ENCODE measurements at places on chromosomes 4 and X.

GRCh38 chr4:4865705-4866123, 6.2 kb downstream of the MSX1 start:
- no peak for DNase-seq

- no peak for DNase-seq
Measured at GRCh38 chr4:93384887-93385286, 443.7 kb upstream of the ATOH1 start.

DNA sequence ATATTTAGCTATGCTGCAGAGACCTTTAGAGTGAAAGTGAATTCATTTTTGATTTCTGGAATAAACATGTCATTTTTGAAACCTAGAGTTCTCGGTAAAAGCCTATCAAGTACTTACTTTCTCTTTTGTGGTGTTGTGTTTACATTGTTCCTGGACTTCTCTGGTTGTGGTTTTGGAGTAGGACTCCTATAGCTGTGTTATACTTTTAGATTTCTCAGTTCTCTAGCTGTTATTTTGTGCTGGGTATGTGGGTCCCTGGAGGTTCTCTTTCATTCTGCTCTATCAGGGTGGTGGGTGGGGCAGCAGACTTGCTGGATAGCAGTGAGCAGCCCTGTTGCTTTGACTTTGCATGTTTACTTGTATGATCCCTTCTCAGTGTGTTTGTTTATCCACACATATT, 25.6 kb upstream of the MSMO1 start:
- DNase-seq, result no peak

GRCh38 chr4:26048378-26048882, 134.4 kb downstream of the SMIM20 start:
- no peak for DNase-seq

- no peak for DNase-seq
Measured at GRCh38 chrX:103586314-103586646, 965 bp downstream of the TCEAL4 start.

DNA sequence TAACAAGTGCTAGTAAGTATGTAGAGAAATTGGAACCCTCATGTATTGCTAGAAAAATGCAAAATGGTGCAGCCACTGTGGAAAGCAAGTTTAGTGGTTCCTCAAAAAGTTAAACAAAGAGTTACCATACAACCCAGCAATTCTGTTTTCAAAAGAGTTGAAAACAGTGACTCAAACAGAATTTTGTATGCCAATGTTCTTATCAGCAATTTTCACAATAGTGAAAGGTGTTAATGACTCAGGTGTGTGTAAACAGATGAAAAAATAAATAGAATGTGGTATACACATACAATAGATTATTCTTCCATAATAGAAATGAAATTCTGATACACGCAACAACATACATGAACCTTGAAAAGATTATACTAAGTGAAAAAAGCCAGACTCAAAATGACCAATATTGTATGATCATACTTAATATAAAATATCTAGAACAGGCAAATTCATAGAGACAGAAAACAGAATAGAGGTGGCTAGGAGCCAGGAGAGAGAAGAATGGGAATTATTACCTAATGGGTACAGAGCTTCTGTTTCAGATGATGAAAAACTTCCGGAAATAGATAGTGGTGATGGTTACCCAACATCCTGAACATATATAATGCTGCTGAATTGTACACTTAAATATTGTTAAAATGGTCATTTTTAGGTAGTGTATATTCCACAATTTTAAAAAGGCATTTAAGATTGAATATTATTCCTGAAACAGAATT, 51.6 kb downstream of the WDFY3 start:
- DNase-seq, result no peak

GRCh38 chrX:142828129-142828528, 197.6 kb upstream of the SPANXN4 start:
- no peak for DNase-seq

DNA sequence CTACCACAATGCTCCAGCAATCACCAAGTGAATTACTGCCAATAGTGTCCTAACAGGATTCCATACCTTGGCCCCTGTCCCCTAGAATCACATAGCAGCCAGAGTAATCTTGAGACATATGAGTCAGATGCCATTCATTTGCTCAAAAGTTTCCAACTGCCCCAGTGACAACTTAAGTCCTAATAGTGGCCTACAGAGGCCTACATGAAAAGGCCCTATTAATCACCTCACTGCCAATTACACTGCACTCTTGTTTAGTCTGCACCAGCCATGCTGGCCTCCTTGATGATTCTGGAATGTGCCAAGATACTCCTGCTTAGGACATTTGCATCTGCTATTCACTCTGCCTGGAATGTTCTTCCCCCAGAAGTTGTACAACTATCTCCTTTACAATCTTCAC, 130.7 kb downstream of the NR3C2 start:
- DNase-seq, result no peak

- peak; percentile 46 for DNase-seq
Measured at GRCh38 chrX:39613997-39614679, 483.6 kb downstream of the BCOR start.

DNA sequence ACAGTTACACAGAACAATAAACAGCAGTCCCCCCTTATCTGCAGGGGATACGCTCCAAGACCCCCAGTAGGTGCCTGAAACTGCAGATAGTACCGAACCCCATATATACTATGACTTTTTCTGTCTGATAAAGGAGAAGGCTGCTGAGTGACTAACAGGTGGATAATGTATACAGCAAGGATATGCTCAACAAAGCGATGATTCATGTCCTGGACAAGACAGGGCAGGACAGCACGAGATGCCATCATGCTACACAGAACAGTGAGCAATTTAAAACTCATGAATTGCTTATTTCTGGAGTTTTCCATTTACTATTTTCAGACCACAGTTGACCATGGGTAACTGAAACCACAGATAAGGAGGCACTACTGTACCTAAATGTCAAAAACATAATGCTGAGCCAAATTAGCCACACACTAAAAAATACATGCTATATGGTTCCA, 76.1 kb downstream of the MANBA start:
- peak; percentile 37 for DNase-seq

- DNase-seq, result no peak
Measured at GRCh38 chrX:152824841-152825374, 5.6 kb downstream of the CETN2 start.

- no peak for DNase-seq
Measured at GRCh38 chr4:127097061-127097460, 535.7 kb upstream of the INTU start.

GRCh38 chr4:168540503-168541265, 43.8 kb downstream of the PALLD start:
- DNase-seq, result no peak

GRCh38 chr4:75935628-75936027, 5.2 kb downstream of the NAAA start:
- no peak for DNase-seq

GRCh38 chr4:158535130-158535614, 13.5 kb downstream of the RXFP1 start:
- DNase-seq, result no peak

- DNase-seq, result no peak
Measured at GRCh38 chr4:8218371-8219031, 19.4 kb downstream of the SH3TC1 start.

DNA sequence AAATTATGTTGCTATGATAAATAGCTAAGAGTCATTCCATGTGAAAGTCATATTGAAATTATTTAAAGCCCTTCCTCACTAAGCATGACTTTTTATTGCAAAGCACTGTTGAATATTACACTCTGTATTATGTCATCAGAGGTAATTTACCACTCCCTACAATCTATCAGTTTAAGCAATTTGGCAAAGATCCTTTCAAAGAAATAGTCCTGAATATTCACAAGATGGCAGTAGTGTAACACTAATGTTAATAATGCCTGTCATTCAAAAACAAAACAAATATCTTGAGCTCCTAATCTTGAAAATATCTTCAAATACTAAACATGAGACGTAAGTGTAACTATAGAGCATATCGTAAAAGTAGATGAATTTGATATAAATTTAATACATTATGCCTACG, 208.6 kb upstream of the TECRL start:
- DNase-seq, result no peak

DNA sequence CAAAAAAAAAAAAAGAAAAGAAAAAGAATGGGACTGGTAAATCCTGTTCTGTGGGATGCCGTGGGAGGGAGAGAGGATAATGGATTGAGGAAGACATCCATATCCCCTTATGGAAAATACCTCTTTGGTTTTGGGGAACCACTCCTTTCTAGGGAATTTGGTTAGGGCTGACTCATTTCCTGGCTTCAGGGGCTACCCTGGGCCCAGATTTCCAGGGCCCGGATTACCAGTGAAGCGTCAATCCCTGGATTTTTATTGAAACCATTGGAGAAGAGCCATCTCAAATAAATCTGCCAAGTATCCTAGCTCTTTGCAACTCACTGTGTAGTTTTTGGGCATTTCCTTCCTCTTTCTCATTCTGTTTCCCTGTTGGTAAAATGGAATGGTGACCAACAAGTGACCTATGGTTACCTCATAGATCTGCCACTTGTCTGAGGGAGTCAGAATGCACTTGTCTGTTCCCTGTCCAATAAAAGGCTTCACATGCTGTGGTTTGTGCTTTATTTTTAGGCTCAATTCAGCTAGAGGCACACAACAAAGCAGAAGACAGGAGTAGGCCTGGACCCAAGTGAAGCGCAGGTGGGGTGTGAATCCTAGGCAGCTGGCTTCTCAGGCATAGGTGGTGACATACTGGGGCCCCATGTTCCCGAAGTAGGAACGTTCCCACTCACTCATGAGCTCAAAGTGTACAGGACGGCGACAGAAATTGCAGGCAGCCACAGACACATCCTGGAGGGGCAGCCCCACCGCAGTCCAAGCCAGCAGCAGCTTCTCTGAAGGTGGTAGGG, 8.6 kb downstream of the APEX2 start:
- DNase-seq, result no peak

GRCh38 chr4:38105475-38106220, 145.4 kb downstream of the PTTG2 start:
- DNase-seq, result peak; percentile 45

DNA sequence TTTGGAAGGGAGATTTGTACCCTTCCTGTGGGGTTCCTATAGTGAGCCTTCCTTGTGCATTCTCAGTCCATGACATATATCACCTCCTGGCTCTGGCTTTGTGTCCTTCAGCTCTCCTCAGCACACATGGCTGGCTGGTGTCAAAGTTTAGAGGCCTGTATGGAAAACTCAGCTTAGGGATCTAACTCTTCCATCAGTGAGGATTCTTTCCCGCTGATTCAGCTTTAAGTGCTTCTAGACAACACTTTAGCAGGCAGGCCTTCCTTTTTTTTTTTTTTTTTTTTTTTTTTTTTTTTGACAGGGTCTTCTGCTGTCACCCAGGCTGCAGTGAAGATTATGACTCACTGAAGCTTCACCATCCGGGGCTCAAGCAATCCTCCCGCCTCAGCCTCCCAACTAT, 84.2 kb downstream of the NPNT start:
- DNase-seq, result no peak

GRCh38 chr4:54784161-54784671, 126.5 kb downstream of the KIT start:
- no peak for DNase-seq

GRCh38 chr4:48255072-48255958, 14.3 kb downstream of the TEC start:
- no peak for DNase-seq

- DNase-seq, result no peak
Measured at GRCh38 chr4:137463377-137464003, 68.8 kb downstream of the PCDH18 start.

DNA sequence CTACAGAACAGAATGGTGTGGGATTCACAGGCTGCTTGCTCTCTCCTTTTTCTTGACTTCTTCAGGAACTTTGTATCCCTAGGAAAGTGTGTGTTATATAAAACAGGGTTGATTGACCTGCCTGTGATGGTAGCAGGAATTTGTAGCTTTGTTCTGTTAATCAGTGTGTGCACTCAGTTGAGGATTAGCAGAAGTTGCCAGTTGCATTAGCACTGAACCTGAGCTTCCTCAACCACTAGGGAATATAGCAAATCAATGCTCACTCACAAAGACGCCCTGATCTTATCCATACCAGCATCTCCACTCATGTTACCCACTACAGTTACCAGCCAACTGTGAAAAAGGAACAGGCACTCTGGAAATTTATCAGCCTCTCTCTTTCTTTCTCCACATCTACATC, 319.1 kb upstream of the EMCN start:
- no peak for DNase-seq

- peak; percentile 32 for DNase-seq
Measured at GRCh38 chr4:138348055-138348454, 105.9 kb upstream of the SLC7A11 start.

DNA sequence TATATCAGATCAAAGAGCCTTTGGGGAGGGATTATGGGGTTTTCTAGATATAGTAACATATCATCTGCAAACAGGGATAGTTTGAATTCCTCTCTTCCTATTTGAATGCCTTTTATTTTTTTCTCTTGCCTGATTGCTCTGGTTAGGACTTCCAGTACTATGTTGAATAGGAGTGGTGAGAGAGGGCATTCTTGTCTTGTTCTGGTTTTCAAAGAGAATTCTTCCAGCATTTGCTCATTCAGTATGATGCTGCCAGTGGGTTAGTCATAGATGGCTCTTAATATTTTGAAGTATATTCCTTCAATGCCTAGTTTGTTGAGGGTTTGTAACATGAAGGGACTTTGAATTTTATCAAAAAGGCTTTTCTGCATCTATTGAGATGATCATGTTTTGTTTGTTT, 25.6 kb upstream of the ABCB7 start:
- DNase-seq, result no peak

- DNase-seq, result no peak
Measured at GRCh38 chrX:7690842-7691241, 152.1 kb upstream of the VCX start.

GRCh38 chrX:25013632-25014365, 2.0 kb downstream of the ARX start:
- no peak for DNase-seq

- DNase-seq, result no peak
Measured at GRCh38 chrX:70168238-70169188, 8.8 kb upstream of the DGAT2L6 start.

GRCh38 chr4:39305912-39306677, 60.1 kb downstream of the RFC1 start:
- DNase-seq, result no peak

- no peak for DNase-seq
Measured at GRCh38 chr4:141339391-141339790, 118.7 kb downstream of the ZNF330 start.
